ENCODE measurements at places on chromosomes 13 and 19.

DNA sequence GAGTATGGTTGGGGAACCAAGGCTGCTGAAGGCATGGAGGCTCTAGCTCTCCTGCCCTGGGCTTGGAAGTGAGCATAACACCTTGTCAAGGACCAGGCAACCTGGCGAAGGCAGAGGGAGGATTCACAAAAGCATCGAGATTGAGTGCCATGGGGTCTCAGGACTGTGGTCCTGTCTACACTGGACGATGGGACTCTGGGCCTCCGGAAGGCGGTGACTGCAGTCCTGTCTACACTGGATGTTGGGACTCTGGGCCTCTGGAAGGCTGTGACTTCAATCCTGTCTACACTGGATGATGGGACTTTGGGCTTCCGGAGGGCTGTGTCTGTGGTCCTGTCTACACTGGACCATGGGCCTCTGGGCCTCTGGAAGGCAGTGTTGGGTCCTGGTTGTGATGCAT is 290.4 kb downstream of the TEX29 start:
- no peak for DNase-seq

GRCh38 chr19:4728871-4729270 is 5.2 kb upstream of the DPP9 start:
- DNase-seq = no peak

DNA sequence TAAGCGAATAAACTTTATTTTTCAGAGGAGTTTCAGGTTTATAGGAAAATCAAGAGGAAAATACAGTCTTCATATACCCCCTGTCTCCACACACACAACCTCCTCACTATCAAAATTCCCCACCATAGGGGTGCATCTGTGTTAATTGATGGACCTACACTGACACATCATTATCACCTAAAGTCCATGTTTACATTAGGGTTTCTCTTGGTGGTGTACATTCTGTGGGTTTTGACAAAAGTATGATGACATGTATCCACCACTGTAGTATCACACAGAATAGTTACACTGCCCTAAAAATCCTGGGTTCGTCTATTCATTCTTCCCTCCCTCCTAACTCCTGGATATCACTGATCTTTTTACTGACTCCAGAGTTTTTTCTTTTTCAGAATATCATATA is 654.2 kb downstream of the UQCRFS1 start:
- DNase-seq = no peak

GRCh38 chr19:49094505-49095482 is 9.5 kb downstream of the SNRNP70 start:
- no peak for DNase-seq

GRCh38 chr19:51094696-51095279 is 12.1 kb upstream of the KLK14 start:
- peak; percentile 46 for DNase-seq

DNA sequence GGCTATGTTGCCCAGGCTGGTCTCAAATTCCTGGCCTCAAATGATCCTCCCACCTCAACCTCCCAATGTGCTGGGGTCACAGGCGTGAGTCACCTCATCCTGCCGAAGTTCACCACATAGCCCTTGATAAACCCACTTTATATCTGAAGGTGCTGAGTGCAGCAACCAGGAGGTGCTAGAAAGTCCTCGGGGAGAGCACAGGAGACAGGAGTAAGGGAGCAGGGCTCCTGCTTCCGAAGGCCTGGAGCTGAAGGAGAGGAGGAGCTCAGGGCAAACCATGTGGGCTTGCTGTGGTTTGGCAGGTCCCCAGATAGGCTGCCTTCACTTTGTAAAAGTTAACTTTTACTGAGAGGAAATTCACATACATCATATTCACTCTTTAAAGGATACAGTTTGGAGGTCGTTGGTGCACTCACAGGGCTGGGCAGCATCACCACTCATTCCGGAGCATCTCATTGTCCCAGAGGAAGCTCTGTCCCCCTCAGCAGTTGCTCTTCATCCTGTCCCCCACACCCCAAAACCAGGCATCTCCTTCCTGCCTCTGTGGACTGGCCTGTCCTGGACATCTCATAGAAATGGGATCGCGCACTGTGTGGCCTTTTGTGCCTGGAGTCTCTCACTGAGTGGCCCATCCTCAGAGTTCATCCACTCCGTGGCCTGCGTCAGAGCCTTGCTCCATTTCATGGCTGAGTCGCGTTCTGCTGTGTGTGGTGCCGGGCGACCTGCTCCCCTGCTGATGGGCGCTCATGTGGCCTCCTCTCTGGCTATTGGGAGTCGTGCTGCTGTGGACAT is 49.5 kb downstream of the KDM4B start:
- DNase-seq = no peak

- no peak for DNase-seq
Observed at GRCh38 chr19:29609636-29610035, 3.6 kb downstream of the POP4 start.

- DNase-seq = no peak
Observed at GRCh38 chr19:2454962-2455850, 1.6 kb downstream of the LMNB2 start.

DNA sequence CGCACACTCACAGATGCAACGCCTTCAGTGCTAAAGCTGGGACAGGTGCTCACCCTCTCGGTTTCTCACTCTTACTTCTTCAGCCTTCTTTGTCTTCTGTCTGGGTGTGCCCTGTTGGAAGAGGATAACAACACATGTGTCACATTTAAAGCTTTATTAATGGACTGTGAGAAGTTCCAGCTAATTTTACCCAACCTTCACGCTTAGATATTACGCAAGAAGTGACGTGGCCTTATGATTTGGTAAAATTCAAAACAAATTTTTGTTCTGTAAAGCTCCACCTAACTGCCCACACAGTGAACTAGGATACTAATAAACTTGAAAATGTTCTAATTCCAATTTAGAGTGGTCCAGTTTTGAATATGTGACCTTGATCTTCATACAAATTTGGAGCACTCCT is 66.7 kb upstream of the LRCH1 start:
- DNase-seq = no peak

DNA sequence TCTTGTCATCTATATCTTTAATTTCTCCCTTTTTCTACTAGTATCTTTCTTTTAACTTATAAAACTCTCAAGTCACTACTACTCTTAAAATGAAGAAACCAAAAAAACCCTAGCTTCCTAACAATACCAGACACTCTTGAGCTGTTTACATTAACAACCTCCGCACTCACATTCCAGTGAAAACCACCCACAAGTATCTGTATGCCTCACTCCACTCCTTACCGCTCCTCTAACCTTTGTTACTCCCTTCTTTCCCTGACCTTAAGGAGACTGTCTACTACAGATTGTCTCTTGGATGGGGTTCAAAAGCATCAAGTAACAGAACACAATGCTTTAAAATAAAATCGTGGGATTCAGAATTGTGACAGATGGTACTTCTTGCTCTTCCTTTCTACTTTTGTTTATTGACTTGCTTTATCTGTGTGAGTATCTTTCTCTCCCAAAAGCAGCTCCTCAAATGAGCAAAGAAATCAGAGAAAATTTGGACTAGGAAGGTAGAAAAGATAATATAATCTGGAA is 110.0 kb upstream of the FBXL3 start:
- DNase-seq = no peak

GRCh38 chr19:10544242-10544752 is 593 bp downstream of the ATG4D start:
- DNase-seq = peak; percentile 58

DNA sequence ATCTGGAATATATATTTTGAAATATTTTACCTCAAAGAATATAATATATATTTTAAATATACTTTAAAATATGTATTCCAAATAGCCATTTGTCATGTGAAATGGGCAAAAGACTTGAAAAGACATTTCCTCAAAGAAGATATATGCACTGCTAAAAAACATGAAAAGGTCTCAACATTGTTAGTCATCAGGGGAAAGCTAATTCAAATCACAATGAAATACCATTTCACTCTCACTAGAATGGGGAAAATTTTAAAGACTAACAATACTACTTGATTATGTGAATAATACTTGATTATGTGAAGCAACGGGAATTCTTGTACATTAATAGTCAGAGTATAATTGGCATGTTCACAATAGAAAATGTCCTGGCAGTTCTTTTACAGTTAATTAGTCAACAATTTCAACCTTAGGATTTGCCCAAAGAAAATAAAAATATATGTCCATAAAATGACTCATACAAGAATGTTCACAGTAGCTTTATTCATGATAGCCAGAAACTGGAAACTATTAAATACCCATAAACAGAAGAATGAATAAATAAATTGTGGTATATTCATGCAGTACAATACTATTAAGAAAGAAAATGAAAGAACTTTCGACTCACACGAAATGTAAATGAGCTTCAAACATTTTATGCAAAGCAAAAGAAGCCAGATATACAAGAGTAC is 6.8 kb upstream of the KBTBD6 start:
- no peak for DNase-seq

DNA sequence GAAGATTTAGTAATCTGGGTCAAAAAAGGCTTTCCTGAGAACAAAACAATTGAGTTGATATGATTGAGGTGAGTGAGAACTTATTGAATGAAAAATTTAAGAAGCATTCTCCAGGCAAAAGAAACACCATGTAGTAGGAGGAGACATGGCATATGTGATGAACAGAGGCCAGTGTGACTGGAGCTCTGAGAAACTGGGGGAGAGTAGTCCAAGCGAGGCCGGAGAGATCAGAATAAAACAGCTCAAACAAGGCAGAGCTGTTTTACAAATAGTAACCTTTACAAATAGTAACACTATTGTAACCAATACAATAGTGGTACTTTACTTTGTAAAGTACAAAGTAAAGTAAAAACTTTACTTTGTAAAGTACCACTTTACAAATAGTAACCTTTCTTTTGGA is 1159.1 kb downstream of the PCDH9 start:
- no peak for DNase-seq

DNA sequence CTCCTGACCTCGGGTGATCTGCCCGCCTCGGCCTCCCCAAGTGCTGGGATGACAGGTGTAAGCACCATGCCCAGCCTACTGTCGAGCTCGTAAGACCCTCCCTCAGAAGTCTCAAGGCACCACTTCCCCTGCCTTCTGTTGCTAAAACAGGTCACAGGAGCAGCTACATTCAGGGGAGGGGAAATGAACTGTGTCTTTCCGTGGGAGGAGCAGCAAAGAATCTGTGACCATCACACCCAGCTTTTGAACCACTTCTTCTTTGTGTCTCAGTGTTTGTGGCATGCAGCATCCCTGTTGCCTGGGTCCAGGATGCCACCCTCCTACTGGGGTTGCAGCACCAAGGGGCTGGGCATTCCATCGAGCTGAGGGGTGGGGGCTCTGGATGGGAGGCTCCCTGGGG is 7.7 kb upstream of the CSNK1G2 start:
- DNase-seq = no peak

- DNase-seq = no peak
Observed at GRCh38 chr19:56642711-56643459, at the start of gene SMIM17. TSS of gene SMIM17 (plus strand) at chr19:56643159. CDS start at chr19:56645668, 2,509 bp downstream.

GRCh38 chr13:46372071-46372470 is 15.0 kb downstream of the RUBCNL start:
- no peak for DNase-seq

- DNase-seq = no peak
Observed at GRCh38 chr13:23554000-23554399, 16.2 kb upstream of the TNFRSF19 start.
